NCI-H748 treated with DMSO at 0.1 percent for 48 hours (cell line): ENCODE measurements at places on chromosomes 6 and 20.

- DNase-seq, result no peak
Observed at GRCh38 chr6:100677240-100677639, 203.9 kb downstream of the ASCC3 start.

GRCh38 chr20:16392346-16392745, 180.9 kb downstream of the KIF16B start:
- DNase-seq, result no peak

- no peak for DNase-seq
Observed at GRCh38 chr6:53294095-53294494, 54.7 kb downstream of the ELOVL5 start.

DNA sequence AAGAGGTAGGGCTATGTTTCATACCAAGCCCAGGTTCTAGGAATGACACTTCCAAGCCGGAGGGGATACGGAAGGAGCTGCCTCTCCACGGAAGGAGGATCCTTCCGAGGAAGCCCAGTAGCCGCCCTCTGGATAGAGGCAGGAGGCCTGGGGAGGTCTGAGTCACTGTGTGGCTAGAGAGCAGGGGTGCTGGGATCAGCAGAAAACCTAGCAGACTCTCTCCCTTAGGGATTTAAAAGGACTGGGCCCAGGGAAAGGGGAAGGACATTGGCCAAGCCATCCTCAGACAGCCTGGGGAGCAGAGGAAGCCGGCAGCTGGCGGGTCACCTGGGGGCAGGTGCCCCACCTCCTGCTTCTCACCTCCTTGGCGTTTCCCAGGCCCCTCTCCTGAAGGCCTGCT, 36.6 kb upstream of the NFATC2 start:
- DNase-seq, result no peak

DNA sequence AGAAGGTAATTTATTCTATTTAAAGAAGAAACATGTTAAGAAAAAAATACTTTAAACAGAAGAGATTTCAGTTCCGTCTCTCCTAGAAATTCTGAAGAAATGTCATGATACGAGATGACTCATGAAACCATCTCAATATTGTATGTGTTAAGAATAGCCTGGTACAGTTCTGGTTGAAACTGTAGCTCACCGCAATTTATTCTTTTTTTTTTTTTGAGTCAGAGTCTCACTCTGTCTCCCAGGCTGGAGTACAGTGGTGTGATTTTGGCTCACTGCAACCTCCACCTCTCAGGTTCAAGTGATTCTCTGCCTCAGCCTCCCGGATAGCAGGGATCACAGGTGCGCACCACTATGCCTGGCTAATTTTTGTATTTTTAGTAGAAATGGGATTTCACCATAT, 103.3 kb downstream of the ARHGAP18 start:
- no peak for DNase-seq

DNA sequence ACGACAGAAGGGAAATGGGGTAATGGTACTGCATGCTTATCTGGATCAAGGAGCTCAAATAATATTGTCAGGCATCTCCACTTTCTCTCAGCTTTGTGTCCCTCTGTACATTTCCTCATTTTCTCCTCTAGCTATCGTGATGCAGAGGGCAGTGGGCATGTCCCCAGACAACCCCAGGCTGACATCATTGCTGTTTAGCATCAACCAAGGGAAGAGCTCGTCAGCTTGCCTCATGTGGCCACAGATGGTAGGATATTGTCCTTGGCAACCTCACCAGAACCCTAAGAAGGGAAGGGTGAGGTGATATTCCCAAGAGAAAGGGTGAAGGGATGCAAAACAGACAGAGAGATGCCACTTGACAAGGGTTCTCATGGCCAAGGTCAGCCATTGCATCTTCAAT, 58.3 kb downstream of the MAFB start:
- DNase-seq, result no peak

GRCh38 chr6:89716532-89716931, 78.0 kb upstream of the LYRM2 start:
- no peak for DNase-seq

GRCh38 chr6:131399433-131399832, 173.6 kb upstream of the ARG1 start:
- DNase-seq, result no peak

- DNase-seq, result no peak
Observed at GRCh38 chr6:4940416-4940815, 63.4 kb downstream of the RPP40 start.

GRCh38 chr6:85114581-85114935, 335.3 kb upstream of the NT5E start:
- no peak for DNase-seq

DNA sequence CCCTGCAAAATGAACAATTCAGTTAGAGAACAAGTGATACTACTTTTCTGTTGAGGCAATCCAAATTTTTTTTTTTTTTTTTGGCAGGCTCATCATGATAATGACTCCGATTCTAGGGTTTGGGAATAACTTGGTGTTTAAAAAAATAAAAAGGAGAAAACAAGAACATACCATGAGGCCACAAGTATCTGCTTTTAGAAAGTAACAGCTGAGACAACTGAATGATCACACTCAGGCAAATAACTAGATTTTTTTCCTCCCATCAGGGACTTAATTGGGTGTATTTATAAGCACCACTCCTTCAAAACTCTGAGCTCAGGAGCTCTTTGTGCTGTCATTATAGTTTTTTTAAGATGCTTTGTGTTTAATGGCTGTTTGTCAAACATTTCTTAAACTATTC, 29.6 kb downstream of the PAK5 start:
- DNase-seq, result no peak

- peak; percentile 78 for DNase-seq
Observed at GRCh38 chr20:5608442-5609161, 141.6 kb upstream of the SHLD1 start.

DNA sequence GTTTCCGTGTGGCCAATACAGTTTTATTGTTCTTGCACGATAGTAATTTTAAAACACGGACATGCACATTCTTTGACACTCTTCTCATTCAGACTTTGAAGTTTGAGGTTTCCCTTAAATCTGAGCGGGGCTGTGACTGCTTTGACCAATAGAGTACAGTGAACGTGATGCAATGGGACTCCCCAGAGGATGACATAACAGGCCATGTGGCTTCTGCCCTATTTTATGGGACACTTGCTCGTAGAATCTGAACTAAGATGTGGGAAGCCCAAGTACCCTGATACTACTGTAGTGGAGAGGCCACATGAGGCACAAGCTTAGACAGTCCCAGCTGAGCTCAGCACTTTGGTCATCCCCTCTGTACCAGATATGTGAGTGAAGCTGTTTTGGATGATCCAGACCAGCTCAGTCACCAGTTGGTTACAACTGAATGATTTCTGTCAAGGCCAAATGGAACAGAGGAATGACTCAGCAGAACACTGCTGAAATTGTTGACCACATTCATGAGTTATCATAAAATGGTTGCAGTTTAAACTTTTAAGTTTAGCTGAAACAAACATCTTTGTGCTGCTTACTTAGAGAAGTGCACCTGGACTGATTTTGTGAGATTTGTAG, 279.4 kb downstream of the RFPL4B start:
- DNase-seq, result no peak

DNA sequence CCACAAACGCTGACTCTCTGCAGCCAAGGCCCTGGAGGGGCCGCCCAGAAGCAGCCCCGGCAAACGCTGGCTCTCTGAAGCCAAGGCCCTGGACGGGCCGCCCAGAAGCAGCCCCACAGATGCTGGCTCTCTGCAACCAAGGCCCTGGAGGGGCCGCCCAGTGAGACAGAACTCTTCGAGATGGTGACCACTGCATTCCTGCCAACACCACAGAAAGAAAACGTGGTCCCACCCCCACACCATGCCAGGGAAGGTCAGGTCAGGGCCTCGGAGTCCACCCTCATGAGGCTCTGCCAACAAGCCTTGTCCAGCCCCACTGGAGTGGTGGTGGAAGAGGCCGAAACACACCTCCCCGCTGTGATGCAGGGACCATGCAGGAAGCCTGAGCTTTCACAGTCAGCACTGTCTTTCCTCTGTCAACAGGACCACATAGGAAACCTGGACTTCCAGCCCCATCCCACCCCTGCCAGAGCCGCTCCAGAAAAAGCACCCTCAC, 97.5 kb downstream of the DLL1 start:
- no peak for DNase-seq

- no peak for DNase-seq
Observed at GRCh38 chr6:1817033-1817761, 207.5 kb downstream of the FOXC1 start.

- no peak for DNase-seq
Observed at GRCh38 chr6:34246563-34247391, 2.0 kb downstream of the SMIM29 start.

- no peak for DNase-seq
Observed at GRCh38 chr6:102501615-102502014, 1108.1 kb downstream of the GRIK2 start.

GRCh38 chr20:57293995-57294394, 27.6 kb upstream of the BMP7 start:
- DNase-seq, result no peak

- no peak for DNase-seq
Observed at GRCh38 chr6:107442938-107443607, 16.3 kb downstream of the PDSS2 start.

DNA sequence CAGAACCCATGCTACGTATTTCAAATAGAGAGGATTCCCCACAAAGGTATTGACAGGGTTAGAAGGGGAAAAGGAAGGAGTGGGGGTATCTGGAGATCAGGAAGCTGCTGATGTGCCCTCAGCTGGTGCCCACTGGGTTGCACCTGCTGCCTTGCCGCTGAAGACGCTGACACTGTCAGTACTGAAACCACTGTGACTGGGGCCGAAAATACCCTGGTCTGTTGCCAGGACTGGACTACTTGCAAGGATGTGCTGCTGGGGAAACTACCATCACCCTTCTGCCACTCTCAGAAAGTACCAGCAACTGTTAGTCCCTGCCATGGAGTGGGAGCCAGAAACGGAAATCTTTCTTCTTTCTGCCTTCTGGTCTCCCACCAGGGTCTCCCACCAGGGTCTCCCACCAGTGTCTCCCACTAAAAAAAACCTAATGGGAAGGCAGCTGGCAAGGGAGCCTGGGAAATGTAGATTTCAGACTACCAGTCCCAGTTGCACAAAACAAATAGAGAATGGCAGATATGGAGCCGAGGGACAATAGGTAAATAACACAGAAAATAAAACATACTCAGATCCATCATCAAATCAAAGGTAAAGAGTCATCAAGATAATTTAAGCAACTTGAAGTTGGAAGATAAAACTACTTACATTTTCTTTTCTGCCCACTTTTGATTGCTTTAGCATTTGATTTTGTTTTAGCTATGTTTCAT, 204.8 kb downstream of the TPBG start:
- peak; percentile 46 for DNase-seq

DNA sequence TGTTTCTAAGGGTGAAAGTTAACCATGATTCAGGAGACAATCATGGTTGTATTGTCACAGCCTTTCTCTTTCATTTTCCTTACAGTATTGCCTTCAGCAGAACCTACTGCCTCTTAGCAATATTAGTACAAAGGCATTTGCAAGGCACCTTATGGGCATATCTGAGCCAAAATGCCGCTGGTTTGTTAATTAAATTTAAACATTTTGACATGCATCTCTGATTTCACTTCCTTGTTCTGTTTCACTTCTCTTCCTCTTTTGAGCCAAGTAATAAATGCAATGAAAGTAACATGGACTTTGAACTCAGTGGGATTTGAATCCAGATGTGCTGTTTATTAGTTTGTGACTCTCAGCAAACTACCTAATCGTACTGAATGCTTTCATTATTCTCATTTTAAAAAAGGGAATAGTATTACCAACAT, 467.4 kb upstream of the CITED2 start:
- DNase-seq, result no peak

- DNase-seq, result peak; percentile 47
Observed at GRCh38 chr6:154448448-154449096, 61.9 kb downstream of the CNKSR3 start.

DNA sequence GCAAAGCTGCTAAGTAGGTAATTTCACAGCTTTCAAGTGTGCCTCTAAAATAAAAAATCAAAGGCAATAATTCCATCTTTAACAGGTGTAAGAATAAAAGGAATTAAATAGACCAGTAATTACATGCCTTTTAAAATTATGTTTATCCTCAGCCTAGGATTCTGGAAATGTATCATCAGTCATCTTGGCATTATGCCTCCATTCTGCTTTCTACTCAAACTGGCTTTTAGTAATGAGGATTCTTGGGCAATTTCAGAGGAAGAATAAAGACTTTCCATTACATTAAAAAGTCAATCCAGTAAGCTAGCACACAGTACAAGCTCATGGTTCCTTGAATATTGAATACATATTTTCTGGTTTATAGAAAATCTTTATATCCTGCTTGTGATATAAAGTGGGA, 44.7 kb downstream of the GSTA2 start:
- peak; percentile 7 for DNase-seq

GRCh38 chr6:111564482-111564945, 41.2 kb downstream of the TRAF3IP2 start:
- DNase-seq, result no peak

- no peak for DNase-seq
Observed at GRCh38 chr6:70479236-70479635, 65.9 kb downstream of the FAM135A start.

GRCh38 chr6:72675396-72675795, 53.5 kb downstream of the KCNQ5 start:
- DNase-seq, result no peak

- DNase-seq, result no peak
Observed at GRCh38 chr6:90384720-90385119, 88.1 kb upstream of the BACH2 start.

GRCh38 chr6:118843685-118844390, 50.1 kb upstream of the ASF1A start:
- DNase-seq, result no peak

DNA sequence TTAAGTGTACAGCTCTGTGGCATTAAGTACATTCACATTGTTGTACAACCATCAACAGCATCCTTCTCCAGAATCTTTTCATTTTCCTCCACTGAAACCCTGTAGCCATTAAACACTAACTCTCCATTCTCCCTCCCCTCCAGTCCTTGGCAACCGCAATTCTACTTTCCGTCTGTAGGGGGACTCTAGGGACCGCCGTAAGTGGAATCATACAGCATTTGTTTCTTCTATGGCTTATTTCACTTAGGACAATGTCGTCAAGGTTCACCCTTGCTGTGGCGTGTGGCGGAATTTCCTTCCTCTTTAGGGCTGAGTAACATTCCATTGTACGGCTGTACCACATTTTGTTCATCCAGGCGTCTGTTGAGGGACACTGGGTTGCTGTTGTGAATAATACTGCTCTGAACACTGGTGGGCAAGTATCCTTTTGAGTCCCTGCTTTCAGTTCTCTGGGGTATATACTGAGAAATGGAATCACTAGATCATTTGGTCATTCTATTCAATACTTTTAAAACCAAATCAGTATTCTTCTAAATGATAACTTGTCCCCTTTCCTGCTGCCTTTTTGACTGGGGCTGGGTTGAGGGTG, 50.7 kb downstream of the PPP1R3G start:
- DNase-seq, result peak; percentile 59

GRCh38 chr6:141208101-141208500, 924.6 kb upstream of the GJE1 start:
- no peak for DNase-seq

- DNase-seq, result no peak
Observed at GRCh38 chr6:125124049-125124669, 29.4 kb upstream of the TPD52L1 start.

GRCh38 chr6:43389730-43390295, 20.4 kb upstream of the ZNF318 start:
- DNase-seq, result no peak
